B cell (primary cell): ENCODE measurements at places on chromosomes 5 and 9. TPM values are rescaled to one million over a fixed set of nuclear protein-coding genes. Genes with fewer than 3 reads are reported as not detected.

GEMIN5 gene
- polyA plus RNA-seq: 3.6 and 3.8 TPM in 2 replicates

DNA sequence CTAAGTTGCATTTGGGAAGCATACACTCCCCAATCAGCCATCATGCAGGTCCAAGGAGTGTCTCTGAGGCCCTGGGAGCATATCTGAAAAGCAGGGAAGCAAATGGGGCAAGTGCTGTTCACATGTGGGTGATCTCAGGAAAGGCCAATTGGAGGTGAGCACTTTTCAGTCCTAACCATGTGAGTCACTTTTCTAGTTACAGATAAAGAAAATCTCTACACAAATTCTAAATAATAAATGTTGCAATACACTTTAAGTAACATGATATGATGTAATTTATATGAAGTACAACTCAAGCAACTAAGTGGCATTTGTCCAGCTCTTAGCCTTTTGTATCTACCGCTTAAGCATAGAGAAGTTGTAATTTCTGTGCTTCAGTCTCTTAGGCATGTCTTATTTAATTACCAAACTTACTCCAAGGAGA, 18.4 kb downstream of the ADAMTS16 start:
- no peak for DNase-seq
- no peak overlapping the region for H3K4me3 ChIP-seq
- no peaks in the 10 kb centered on the region for H3K27me3 ChIP-seq
- H3K4me1 ChIP-seq: no peaks in the 10 kb centered on the region
- H3K27ac ChIP-seq: no peak overlapping the region

KCNT1 gene
- not detected in 2 replicates for polyA plus RNA-seq

MFAP3 gene
- 4.6 and 4.8 TPM in 2 replicates for polyA plus RNA-seq

TAF11L10 gene
- polyA plus RNA-seq: not detected in 2 replicates

GRCh38 chr5:139383275-139383992, at the start of gene SLC23A1:
Gene SLC23A1 (minus strand): TSS chr5:139383297. CDS start chr5:139383253, 44 bp downstream.
- peak; percentile 9 for DNase-seq
- no peaks in the 10 kb centered on the region for H3K36me3 ChIP-seq
- H3K4me3 ChIP-seq: no peak within 1 kb of the TSS
- H3K27ac ChIP-seq: peak within 1 kb of the TSS; percentile 76

- no peaks in the 10 kb centered on the region for H3K4me1 ChIP-seq
- H3K27ac ChIP-seq: no peak overlapping the region
- no peak for DNase-seq
- no peaks in the 10 kb centered on the region for H3K27me3 ChIP-seq
These were observed 4.4 kb upstream of the IRX1 start for GRCh38 chr5:3590967-3591900.

DNA sequence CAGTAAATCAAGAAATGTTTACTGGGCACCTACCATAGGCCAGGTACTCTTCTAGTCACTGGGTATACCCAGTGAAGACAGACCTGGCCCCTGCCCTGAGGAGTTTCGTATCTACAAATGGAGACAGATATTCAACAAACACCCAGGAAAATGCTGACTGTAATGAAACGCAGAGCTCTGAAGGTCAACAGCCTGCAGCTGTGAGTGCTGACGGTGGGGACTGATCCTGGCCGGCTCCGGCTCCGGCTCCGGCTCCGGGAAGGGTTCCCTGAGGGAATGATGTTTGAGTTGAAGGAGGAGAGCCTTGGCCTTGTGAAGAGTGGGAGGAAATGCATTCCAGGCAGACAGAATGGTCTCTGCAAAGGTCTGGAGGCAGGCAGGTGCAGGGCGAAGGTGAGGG, 23.1 kb downstream of the FGFR4 start:
- H3K4me1 ChIP-seq: no peaks in the 10 kb centered on the region
- DNase-seq: no peak
- H3K4me3 ChIP-seq: no peak overlapping the region
- H3K36me3 ChIP-seq: no peaks in the 10 kb centered on the region

DNA sequence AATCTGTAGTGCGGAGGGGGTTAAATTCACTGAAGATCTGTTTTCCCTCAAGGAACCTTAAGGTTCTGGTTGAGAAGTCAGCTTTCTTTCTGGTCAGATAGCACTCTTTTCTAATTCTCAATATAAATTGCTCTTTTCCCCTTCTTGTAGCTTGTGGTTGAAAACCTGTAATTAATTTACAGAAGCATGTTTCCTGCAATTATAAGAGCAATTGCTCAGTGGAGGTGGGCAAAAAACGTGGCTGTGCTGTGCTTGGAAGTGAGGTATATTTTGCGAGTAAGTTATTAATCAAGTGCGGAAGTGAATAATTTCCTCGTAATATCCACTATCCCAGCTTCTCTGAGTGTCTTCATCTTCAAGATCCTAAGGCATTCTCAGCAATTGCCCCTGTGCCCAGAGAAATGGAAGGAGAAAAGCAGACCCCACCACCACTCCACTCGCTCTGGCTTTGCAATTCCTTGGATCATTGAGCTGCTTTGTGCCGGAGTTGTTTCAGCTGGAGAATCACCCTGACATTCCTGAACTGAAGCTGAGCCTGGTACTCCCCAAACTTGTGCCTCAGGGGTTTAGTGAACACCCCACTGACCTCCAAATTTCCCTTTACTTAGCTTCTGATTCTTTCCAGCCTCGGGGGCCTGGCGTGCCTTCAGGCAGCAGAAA, 140.6 kb downstream of the LRRC70 start:
- H3K36me3 ChIP-seq: no peaks in the 10 kb centered on the region
- no peak overlapping the region for H3K4me3 ChIP-seq
- H3K27ac ChIP-seq: no peak overlapping the region

DNA sequence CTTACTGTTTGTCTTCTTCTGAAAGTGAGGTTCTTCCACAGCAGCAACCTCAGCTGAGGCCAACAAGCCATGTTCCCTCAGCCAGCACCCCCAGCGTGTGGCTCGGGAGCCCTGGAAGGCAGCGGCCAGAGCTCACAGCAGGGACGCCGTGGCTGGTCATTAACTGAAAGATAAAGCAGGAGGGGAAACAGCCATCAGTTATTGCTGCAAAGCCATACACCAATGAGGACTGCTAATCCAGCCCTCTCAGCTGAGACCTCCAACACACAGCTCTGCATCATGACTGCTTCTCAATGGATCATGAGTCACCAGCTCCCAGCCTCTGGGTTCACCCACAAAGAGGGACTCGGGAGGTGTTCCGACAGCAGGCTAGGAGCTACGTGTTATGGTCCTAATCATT, 24.3 kb downstream of the ABCA1 start:
- no peak overlapping the region for H3K4me3 ChIP-seq
- H3K4me1 ChIP-seq: peaks cover under 1% of the 10 kb centered on the region
- no peak overlapping the region for H3K27ac ChIP-seq
- no peaks in the 10 kb centered on the region for H3K27me3 ChIP-seq

C9orf85 gene
- 4.3 and 7.7 TPM in 2 replicates for polyA plus RNA-seq

- H3K27me3 ChIP-seq: no peaks in the 10 kb centered on the region
- H3K27ac ChIP-seq: no peak overlapping the region
- peaks cover 39% of the 10 kb centered on the region for H3K4me1 ChIP-seq
- H3K4me3 ChIP-seq: no peak overlapping the region
These were observed 46.4 kb downstream of the C5orf15 start for GRCh38 chr5:133921979-133922378.

DNA sequence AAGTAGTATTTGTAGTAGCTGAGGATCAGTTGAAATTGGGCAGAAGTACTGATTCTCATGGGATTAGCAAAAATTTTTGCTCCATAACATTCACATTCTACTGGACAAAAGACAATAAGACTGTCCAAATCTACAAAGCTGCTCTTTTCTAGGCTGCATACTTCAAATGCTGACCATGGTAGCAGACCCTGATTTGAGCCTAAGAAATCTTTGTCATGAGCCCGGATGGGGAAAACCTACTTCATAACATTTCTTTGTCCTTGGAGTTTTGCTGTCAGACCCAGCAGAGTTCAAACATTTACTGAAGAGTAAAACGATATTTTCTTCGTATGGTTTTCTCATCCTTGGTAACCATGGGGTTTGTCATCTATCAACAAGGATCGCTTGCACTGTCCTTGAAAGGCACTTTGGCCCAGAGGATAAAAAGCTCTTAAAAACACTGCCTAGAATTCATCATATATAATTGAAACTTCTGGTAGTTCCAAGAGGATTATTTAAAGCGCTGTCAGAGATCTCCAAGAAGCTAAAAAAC, 216.9 kb downstream of the CAVIN4 start:
- no peak for DNase-seq
- no peak overlapping the region for H3K4me3 ChIP-seq
- no peaks in the 10 kb centered on the region for H3K4me1 ChIP-seq

DNA sequence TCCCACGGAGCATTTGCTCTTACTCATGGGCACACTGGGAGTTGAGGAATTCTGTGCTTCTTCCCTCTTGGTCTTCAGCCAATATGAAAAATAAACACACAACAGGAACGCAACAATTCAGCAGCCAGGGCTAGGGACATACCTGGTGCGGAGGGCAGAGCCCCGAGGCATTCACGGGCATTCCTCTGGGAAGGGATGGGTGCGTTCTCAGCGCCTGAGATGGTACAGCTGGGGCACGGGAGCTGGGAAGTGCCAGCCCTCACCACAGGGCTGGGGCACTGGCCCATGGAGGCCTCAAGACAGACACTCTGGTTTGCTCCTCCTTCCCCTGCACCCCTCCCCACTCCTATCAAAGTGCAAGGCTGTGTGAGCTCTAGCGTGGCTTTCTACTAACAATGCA, 2.1 kb downstream of the SLC6A3 start:
- H3K27me3 ChIP-seq: peaks cover 37% of the 10 kb centered on the region
- no peak overlapping the region for H3K27ac ChIP-seq
- H3K4me1 ChIP-seq: peaks cover 32% of the 10 kb centered on the region
- no peak for DNase-seq
- no peaks in the 10 kb centered on the region for H3K36me3 ChIP-seq

CREBRF gene
- polyA plus RNA-seq: 29.7 and 47.3 TPM in 2 replicates

COL15A1 gene
- polyA plus RNA-seq: not detected in 2 replicates

ENTREP1 gene
- polyA plus RNA-seq: not detected in 2 replicates

GRCh38 chr5:130111746-130112145, 207.5 kb downstream of the CHSY3 start:
- DNase-seq: no peak
- H3K27ac ChIP-seq: no peak overlapping the region
- no peaks in the 10 kb centered on the region for H3K36me3 ChIP-seq

- H3K27me3 ChIP-seq: no peaks in the 10 kb centered on the region
- no peaks in the 10 kb centered on the region for H3K4me1 ChIP-seq
- no peak overlapping the region for H3K27ac ChIP-seq
- no peak overlapping the region for H3K4me3 ChIP-seq
- no peaks in the 10 kb centered on the region for H3K36me3 ChIP-seq
- no peak for DNase-seq
These were observed 608.1 kb upstream of the ADAMTS16 start for GRCh38 chr5:4531756-4532704.

FGF18 gene
- 0.06 and 0.07 TPM in 2 replicates for polyA plus RNA-seq

- no peaks in the 10 kb centered on the region for H3K27me3 ChIP-seq
- peak; percentile 29 for DNase-seq
- no peaks in the 10 kb centered on the region for H3K36me3 ChIP-seq
- H3K4me3 ChIP-seq: no peak overlapping the region
- H3K4me1 ChIP-seq: peaks cover 8% of the 10 kb centered on the region
- peak overlapping the region; percentile 21 for H3K27ac ChIP-seq
These were observed 122.4 kb upstream of the NMUR2 start for GRCh38 chr5:152527358-152528052.

PCDHGA10 gene
- polyA plus RNA-seq: 0.06 and 0.10 TPM in 2 replicates

TMEM174 gene
- polyA plus RNA-seq: not detected in 2 replicates

SHROOM1 gene
- 1.1 and 1.3 TPM in 2 replicates for polyA plus RNA-seq

- peaks cover 25% of the 10 kb centered on the region for H3K4me1 ChIP-seq
- H3K4me3 ChIP-seq: no peak overlapping the region
- DNase-seq: no peak
- H3K36me3 ChIP-seq: no peaks in the 10 kb centered on the region
These were observed 3.3 kb downstream of the ENTPD2 start for GRCh38 chr9:137050570-137050969.

DNA sequence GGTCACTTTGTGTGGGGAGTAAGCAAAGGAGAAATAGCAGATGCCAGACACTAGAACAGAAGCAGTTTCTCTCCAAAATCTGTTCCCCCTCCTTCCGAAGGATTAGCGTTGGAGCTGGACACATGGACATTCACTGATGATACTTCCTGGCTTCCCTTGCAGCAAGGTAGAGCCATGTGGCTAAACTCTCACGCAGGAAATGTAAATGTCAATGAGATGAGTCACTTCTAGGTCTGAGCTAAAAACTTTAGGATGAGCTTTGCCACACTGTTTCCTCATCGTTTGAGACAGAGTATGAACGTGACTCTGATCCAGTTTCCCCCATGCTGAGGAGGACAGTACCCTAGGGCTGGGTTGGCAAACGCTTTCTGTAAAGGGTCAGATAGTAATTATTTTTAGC, 5.1 kb downstream of the BHMT2 start:
- no peaks in the 10 kb centered on the region for H3K4me1 ChIP-seq
- no peak overlapping the region for H3K27ac ChIP-seq
- H3K36me3 ChIP-seq: no peaks in the 10 kb centered on the region
- DNase-seq: no peak
- H3K4me3 ChIP-seq: no peak overlapping the region
- peaks cover 12% of the 10 kb centered on the region for H3K27me3 ChIP-seq

- DNase-seq: no peak
- no peak overlapping the region for H3K27ac ChIP-seq
- no peaks in the 10 kb centered on the region for H3K27me3 ChIP-seq
These were observed 267.4 kb downstream of the GAS1 start for GRCh38 chr9:86679909-86680308.

DNA sequence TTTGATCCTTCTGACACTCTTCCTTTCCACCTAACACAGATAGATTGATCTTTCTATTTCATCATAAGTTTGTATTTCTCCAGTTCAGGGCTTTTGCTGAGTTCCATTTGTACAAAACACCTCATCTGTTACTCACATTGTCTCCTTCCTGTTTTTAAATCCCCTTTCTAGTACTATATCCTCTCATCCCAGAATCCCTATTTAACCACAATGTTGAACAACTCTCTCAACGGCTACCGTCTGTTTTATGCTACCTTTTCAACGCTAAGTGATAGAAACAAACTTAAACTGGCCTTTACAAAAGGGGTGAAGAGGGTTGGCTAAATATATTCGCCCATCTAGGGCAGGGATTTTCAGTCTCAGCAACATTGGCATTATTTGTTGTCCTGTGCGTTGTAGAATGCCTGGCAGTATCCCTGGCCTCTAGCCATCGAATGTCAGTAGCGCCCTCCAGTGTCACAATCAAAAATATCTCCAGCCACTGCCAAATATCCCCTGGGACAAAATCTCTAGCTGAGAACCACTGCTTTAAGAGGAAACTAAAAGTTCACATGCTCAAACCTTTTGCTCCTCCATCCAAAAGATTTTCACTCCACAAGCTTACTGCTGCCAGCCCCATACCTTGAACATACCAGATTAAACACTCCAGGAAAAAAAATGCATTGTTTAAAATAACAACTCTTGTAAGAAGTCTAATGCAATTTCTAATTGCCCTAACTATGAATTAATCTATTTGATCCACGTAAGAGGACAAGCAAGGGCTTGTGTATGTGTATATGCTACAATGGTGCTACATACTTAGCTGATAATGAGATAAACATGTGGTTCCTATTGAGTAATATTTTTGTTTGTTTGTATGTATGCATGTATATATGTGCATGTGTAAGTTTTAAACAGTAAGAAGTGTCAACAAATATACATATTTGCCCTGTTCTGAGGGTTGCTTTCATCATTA, 344.0 kb downstream of the PTPRD start:
- no peaks in the 10 kb centered on the region for H3K36me3 ChIP-seq
- H3K27me3 ChIP-seq: no peaks in the 10 kb centered on the region
- DNase-seq: peak; percentile 54
- no peaks in the 10 kb centered on the region for H3K4me1 ChIP-seq
- no peak overlapping the region for H3K4me3 ChIP-seq
